ENCODE measurements at places on chromosomes 3 and 15.

DNA sequence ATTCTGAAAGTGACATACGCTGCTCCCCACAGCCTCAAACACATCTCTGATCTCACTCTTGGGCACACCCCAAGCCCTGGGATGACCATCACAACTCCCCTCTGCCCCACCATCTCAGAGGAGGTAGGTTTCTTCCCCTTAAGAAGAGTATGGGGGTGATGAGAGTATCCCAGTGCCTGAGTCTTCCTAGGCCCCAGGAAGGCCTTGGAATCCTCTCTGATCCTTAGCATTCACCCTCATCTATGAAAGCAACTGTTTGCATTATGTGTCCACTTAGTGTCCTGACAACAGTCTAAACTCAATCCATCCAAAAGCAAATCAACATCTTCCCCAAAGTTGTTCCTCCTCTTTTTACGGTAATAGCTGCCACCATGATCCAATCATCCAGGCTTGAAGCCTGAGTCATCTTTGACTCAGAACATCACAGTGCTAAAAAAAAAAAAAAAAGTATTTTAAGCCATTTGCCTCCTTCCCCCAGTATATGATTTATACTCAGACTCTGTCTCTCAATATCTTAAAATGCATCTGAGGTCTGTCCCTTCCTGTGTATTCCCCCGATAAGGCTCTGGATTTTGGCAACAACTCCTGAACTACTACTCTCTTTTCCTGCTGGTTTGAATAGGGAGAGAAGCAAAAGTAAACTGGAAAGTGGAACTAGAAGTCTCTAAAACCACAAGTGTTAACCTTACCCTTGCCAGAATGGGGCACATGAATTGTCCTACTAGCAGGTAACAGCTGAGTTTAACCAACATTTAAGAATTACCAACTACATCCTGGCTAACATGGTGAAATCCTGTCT lies 22.5 kb downstream of the POPDC2 start:
- peak; percentile 16 for DNase-seq

- DNase-seq, result no peak
Observed at GRCh38 chr3:139530717-139531116, 8.8 kb downstream of the RBP1 start.

DNA sequence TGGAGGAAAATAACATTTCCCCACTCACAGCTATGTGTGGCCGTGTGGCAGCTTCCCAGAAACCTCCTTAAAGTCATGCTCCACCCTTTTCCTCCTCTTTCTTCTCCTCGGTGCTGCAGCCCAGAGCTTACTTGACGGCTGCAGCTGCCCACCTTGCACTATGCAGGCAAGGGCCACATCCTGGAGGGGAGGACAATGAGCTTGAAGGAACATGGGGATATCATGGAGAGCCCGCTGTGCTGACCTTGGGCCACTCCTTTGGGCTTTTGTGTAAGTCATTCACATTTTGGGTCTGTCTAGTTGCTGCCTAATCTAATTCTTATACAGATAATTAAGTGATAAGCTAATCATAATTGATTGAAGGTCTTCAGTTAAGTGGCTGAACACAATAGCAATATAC lies 28.0 kb downstream of the PRR20G start:
- no peak for DNase-seq

GRCh38 chr3:194460566-194460965 lies 26.2 kb downstream of the ATP13A3 start:
- DNase-seq, result no peak

GRCh38 chr3:140206196-140207040 lies 271.4 kb downstream of the CLSTN2 start:
- DNase-seq, result no peak

DNA sequence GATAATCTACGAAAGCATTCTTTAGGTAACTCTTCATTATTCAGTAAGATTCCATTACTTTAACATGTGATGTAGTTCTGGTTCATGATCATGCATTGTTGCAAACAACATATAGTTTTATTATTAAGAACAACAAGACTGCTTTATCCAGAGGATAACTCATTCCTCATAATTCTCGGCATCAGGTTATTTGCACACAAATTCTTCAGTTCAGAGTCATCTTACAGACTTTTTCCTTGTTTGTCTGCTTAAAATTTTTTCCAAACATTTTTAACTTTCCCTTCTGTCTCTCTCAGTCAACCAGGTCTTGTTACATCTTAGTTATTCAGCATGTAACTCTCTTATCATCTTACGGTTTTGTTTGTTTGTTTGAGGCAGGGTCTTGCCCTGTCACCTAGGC lies 60.1 kb downstream of the VGLL3 start:
- DNase-seq, result no peak

All from CD4-positive, alpha-beta T cell treated with Interleukin-21 for 1 hour (primary cell).